Mesothelial cell of epicardium (in vitro differentiated cells): ENCODE measurements at places on chromosomes 5 and 9. TPM values are rescaled to one million over a fixed set of nuclear protein-coding genes. Genes with fewer than 3 reads are reported as not detected.

The RALGPS1 gene
- total RNA-seq = 25.6 to 29.5 TPM (median 26.9 TPM) in 3 replicates

The PCDHA5 gene
- total RNA-seq = 3.6 to 3.7 TPM (median 3.6 TPM) in 3 replicates

The C9orf57 gene
- not detected in 3 replicates for total RNA-seq

The GFPT2 gene
- 14.9 to 16.3 TPM (median 15.7 TPM) in 3 replicates for total RNA-seq

The SREK1 gene
- 128 to 142 TPM (median 138 TPM) in 3 replicates for total RNA-seq

The MEIKIN gene
- not detected in 3 replicates for total RNA-seq

The TMC1 gene
- total RNA-seq = 0.22 to 0.29 TPM in 2 of 3 replicates, not detected in the other

The OR2K2 gene
- total RNA-seq = not detected in 3 replicates

The C5orf52 gene
- total RNA-seq = not detected in 3 replicates

The TMEM252 gene
- not detected in 3 replicates for total RNA-seq

The IFNA13 gene
- 0.60 to 1.0 TPM (median 0.66 TPM) in 3 replicates for total RNA-seq

DNA sequence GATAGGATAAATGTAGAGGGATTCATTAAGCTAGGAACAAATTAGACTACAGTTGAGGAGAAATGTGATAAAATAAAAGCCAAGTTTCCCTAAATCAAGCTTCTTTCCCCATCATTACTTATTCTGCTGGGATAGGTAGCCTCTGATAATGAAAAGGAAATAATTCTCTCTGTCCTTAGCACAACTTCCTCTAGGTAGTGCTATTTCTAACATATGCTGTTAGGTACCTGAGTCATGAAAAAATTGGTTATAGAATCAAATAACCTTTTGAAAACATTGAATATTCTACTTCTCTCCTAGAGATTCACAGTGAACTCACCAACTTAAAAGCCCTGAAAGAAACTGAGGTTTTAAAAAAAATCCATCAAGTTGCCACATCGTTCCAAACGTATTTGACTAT, 1793.1 kb downstream of the EFNA5 start:
- no peak for DNase-seq

DNA sequence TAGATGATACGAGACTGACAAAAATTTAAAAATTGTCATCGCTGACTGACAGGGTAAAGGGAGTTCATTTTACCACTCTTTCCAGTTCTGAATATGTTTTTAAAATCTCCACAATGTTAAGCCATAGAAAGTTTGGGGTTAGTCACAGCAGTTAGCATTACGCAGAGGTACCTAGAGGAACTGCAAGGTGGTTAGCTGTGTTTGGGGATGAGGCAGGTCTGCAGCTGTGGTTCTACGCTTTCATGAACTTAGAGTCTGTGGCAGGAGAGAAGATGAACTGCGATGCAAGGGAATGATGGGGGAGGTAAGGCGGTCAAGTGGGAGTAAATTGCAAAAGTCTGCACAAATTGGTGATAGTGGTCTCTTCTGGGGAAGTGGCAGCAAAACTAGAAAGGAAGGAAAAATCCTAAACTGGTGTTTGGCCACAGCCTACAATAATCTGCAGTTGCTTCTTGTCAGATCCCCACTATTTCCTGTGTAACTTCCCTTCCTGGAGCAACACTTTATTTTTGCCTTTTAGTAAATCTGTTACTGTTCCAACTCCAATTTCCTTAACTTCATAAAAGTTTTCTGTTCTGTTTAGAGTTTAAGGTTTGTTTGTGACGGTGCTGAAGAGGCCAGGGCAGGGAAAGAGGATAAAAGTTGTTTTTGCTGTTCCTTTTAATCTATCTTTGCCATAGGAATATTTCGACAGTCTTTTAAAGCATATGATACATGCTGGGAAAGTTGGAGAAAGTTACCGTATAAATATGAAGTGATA, 38.6 kb upstream of the SNX2 start:
- no peak for DNase-seq

DNA sequence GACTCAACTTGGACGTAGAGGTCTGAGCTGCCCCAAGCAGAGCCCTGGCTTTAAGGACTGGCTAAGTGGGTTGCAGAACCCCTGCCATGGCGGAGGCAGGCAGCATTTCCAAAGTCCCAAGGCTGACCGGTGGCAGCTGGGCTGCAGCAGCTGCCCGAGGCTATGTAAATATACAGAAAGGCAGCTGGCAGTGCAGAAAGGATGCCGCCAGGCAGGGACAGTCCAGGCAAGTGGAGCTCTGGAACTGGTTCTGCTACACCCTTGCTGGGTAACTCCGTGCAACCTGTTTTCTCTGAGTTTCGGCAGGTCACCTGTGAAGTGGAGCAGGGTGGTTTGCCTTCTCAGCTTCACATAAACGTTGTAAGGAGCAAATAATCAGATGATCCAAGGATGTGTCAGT, 46.0 kb downstream of the SHB start:
- DNase-seq = no peak

DNA sequence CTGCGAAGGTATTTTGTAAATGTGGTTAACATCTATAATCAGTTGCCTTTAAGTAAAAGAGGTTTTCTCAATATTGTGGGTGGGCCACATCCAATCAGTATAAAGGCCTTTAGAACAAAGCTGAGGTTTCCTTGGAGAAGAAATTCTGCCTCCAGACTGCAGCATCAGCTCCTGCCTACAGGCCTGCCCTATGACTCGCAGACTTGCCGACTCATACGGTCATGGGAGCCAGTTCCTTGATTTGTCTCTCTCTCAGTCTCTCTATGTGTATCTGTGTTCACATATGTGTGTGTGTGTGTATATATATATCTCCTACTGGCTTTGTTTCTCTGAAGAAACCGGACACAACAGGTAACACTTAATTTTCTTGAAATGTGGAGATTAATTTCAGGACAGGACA, 45.3 kb downstream of the SLC36A1 start:
- DNase-seq = no peak

GRCh38 chr5:129904102-129904666, at the start of gene CHSY3:
Gene CHSY3, plus strand, starts transcription at chr5:129904465.
- DNase-seq = peak; percentile 37

DNA sequence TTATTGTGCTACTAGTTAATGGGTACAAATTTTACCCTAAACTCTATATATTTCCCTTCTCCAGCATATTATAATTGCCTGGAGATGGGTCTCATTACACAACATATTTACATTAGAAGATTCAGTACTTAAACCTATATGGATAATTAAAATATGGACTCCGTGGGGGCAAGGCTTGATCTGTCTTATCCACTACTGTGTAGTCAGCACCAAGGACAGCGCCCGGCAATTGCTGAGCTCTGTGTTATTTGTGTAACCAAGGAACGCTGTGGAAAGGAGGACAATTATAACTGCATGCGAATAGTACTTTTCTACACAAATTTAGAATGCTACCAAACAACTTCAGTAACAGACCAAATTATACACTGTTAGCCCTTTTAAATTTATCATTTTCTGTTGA, 77.7 kb downstream of the DNAH5 start:
- peak; percentile 61 for DNase-seq

GRCh38 chr5:168847511-168848073, 268.4 kb upstream of the PANK3 start:
- DNase-seq = no peak

DNA sequence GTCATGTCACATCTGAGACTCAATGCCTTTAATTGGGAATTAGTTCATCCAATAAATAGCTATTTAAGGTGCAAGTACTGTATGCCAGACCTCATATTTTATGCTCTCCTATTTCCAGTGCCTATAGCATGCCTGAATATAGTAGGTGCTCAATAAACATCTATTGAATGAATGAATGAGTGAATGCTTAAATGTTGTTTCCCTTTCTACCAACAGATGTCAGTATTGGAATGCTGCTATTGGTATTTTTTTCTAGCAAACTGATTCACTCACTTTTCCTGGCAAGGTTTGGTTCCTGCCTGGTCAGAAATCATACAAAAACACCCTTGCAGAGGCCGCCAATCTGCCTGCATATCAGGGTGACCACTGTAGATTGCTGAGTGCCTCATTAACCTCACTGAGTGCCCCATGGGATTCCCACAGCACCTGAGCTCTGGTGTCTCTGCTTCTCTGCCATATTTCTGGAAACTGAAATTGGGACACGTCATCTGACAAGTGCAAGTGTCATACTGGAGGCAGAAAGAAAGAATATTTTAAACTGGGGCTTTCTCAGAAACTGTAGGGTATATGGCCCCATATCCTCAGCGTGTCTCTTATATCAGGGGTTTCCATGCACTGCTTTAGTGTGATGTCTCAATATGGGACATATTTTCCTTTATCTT, 359.7 kb downstream of the TRIM32 start:
- DNase-seq = no peak

GRCh38 chr5:37005252-37005651, 128.7 kb downstream of the NIPBL start:
- no peak for DNase-seq

DNA sequence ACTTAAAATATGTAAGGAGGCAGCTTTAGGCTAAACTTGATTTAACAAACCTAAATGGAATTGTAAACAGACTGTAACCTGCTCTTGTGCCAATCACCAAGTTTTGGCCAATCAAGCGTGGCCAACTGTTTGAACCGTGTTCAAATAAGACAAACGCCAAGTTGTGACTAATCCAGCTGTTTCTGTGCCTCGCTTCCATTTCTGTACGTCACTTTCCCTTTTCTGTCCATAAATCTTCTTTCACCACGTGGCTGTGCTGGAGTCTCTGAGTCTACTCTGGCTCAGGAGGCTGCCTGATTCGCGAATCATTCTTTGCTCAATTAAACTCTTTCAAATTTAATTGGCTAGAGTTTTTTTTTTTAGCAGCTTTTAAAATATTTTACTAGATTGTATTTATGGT, 71.3 kb downstream of the LIX1 start:
- DNase-seq = no peak

- no peak for DNase-seq
Measured at GRCh38 chr9:4922730-4923129, 62.3 kb upstream of the JAK2 start.

DNA sequence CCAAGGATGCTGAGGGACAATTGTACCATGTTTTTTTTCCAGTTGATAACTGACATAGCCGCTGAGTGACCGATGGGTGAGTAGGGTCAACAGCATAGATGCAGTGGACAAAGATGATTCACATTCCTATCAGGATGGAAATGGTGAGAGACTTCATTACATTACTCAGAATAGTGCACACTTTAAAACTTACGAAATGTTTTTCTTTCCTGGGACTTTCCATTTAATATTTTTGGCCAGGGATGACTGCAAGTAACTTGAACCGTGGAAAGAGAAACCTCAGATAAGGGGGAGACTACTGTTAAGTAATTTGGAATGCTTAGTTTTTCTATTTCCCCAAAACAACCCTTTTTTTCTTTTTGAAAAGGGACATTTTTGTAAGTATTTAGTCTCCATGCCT, 3.0 kb upstream of the TUSC1 start:
- DNase-seq = no peak

DNA sequence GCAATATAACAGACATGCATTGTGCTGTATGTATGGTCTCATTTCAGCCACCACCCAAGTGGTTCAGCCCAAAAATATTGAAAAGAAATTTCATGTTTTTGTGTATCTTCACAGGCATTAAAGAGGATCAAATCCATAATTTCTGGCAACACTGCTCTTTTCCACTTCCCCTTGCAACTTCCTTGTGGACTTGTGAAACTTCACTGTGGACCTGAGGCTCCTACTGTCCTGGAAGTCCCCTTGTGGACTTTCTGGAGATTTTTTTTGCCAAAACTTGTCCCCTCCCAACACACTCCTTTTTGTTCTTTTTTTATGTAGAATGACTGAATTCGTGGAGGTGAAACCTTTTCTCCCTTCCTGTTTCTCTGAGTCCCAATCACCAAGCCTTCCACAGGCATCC, 14.3 kb downstream of the OTULINL start:
- DNase-seq = no peak

- DNase-seq = no peak
Measured at GRCh38 chr5:1244976-1245375, 19.8 kb downstream of the SLC6A18 start.

DNA sequence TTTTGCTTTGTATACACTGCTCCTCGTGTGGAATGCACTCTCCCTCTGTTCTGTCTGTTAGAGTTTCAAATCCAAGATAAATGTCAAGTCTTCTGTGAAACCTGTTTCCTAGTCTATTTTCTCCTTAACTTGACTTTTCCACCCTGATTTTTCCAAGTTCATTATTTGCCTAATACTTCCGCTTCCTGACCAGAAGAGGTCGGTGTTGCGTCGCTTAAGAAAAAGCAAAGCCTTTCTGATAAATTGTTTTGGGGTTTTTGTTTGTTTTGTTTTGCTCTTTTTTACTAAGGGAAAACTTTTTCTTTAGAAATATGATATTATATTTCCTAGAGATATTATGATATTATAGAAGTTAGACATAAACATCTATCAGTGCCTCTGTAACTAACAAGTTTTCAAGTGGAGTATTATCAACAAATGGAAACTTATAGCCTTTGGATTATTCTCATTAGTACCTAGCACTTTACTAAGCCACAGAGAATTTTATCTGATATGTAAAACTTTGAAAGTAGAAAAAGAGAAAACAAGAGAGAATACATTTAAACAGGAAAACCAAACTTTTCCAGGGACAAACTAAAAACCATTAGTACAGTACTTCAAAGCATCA, 55.8 kb downstream of the PHAX start:
- DNase-seq = no peak

- DNase-seq = no peak
Measured at GRCh38 chr9:123321616-123322272, 34.3 kb upstream of the CRB2 start.

DNA sequence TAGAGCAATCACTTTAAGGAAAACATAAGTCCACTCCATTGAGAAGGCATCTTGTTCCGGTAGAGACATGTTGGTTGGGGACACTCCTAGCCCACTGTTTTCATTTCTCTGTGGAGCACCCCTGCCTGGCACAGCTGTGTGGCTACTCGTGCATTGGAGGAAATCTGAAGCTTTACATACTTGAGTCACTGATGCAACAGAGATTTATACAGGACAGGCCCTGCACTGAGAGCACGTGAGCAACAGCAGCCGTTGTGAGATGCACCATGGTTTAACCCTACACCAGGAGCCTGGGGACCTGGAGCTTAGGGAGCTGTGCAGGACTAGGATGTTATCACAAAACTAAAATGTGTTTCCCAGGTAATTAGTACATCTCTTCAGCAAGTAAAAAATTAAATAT, 230.7 kb upstream of the IRX1 start:
- no peak for DNase-seq

DNA sequence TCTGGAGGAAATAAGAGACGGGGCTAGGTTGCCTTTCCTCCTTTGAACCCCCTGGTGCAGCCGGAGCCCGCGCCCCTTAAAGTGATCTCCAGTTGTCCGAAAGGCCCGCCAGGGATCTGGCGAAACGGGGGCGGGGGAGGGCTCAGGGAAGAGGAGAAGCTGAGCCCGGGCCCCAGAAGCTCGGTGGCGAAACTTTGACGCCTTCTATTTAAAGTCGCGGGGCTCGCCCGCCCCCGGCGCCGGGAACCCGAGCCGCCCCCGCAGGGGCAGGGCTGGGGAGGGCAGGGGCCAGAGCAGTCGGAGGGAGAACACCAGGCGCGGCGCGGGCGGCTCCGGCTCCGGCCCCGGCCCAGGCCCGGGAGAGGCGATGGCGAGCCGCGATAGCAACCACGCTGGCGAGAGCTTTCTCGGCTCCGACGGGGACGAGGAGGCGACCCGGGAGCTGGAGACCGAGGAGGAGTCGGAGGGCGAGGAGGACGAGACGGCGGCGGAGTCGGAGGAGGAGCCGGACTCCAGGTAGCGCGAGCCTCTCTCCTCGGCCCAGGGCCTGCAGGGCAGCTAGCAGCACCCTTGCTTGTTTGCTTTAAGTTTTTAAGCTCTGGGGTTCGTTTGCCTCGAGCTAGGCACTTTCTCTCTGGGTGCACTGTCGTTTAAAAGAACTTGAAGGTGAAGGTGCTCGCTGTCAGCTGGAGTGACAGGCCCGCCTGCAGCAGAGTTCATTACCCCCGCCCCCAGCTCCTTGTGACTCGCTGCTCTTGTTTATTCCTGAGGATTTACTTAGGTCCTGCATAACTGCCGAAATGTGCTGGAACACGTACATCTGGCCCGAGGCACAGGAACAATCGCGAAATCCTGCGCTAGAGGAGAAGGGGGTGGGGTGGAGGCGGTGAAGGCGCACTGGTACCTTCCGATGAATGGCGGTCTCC, at the start of gene CMYA5:
Gene CMYA5, plus strand, starts transcription at position 296 of the 926 bp plus-strand sequence. Its CDS starts 72 bp downstream, at position 368.
- peak; percentile 35 for DNase-seq
